Kidney (tissue), 22 donors: ENCODE measurements at places on chromosomes 11 and 22. TPM values are rescaled to one million over a fixed set of nuclear protein-coding genes. Genes with fewer than 3 reads are reported as not detected.

SYT12 gene
- 4.2 TPM for total RNA-seq

DLG2 gene
- 7.2 TPM for total RNA-seq

OR51M1 gene
- total RNA-seq, result not detected

ALDH3B1 gene
- total RNA-seq, result 42.7 TPM

MAPK8IP2 gene
- total RNA-seq, result 1.1 TPM

C22orf15 gene
- not detected for total RNA-seq

C11orf16 gene
- total RNA-seq, result 0.91 TPM

SOX6 gene
- total RNA-seq, result 47.3 TPM

BDNF gene
- 0.31 TPM for total RNA-seq

MUC6 gene
- 3.0 TPM for total RNA-seq

CARD18 gene
- total RNA-seq, result not detected

NXPE2 gene
- 0.22 TPM for total RNA-seq

GAL gene
- total RNA-seq, result 0.31 TPM

DDTL gene
- total RNA-seq, result 5.6 TPM

OR4D5 gene
- not detected for total RNA-seq

MGAT3 gene
- total RNA-seq, result 5.4 TPM

PKNOX2 gene
- total RNA-seq, result 6.0 TPM

CHST1 gene
- total RNA-seq, result 2.8 TPM

HOATZ gene
- not detected for total RNA-seq

PRPF19 gene
- 72.1 TPM for total RNA-seq

IGSF9B gene
- total RNA-seq, result 10.4 TPM

HIPK3 gene
- total RNA-seq, result 162 TPM

DERL3 gene
- total RNA-seq, result 24.7 TPM

OR51B2 gene
- total RNA-seq, result not detected

MED15 gene
- 102 TPM for total RNA-seq

SLC1A2 gene
- total RNA-seq, result 0.28 TPM

DMC1 gene
- 0.66 TPM for total RNA-seq

CDHR5 gene
- total RNA-seq, result 7.0 TPM

TMEM191B gene
- total RNA-seq, result 5.2 TPM

GLYATL1 gene
- 15.7 TPM for total RNA-seq

NUP98 gene
- 67.6 TPM for total RNA-seq

MTNR1B gene
- total RNA-seq, result not detected

NXPE4 gene
- total RNA-seq, result 0.63 TPM

FGF3 gene
- total RNA-seq, result not detected

C11orf87 gene
- not detected for total RNA-seq

TAF10 gene
- total RNA-seq, result 136 TPM

OSBPL5 gene
- total RNA-seq, result 63.0 TPM

BSCL2 gene
- total RNA-seq, result 93.2 TPM

SYCE3 gene
- not detected for total RNA-seq

RASD2 gene
- 3.4 TPM for total RNA-seq

KCNK7 gene
- total RNA-seq, result 0.25 TPM

SELENOM gene
- total RNA-seq, result 154 TPM

ACR gene
- 1.6 TPM for total RNA-seq

SLC29A2 gene
- total RNA-seq, result 10.4 TPM

ACO2 gene
- total RNA-seq, result 119 TPM

INSC gene
- 0.41 TPM for total RNA-seq

DHCR7 gene
- 17.8 TPM for total RNA-seq

TRIM51 gene
- total RNA-seq, result not detected
